DMS153 (cell line): ENCODE measurements at places on chromosomes 4 and X.
A peak's percentile ranks its signal among the peaks of the same experiment; 100 is the strongest.

DNA sequence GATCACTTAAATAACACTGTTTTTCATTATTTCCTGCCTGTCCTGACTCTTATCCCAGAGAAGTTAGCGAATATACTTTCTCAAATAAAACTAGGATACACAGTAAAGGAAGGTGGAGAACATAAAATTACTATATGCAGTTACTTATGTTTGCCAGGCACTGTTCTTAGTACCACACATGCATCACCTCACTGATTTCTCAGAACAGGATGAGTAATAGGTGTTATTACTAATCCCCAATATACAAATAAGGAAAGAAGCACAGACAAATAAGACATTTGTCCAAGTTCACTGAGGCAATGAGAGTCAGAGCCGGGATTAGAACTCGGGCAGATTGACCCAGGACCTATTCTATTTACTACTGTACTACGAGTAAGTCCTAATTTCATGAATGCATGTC is 91.7 kb downstream of the CORIN start:
- DNase-seq: no peak

DNA sequence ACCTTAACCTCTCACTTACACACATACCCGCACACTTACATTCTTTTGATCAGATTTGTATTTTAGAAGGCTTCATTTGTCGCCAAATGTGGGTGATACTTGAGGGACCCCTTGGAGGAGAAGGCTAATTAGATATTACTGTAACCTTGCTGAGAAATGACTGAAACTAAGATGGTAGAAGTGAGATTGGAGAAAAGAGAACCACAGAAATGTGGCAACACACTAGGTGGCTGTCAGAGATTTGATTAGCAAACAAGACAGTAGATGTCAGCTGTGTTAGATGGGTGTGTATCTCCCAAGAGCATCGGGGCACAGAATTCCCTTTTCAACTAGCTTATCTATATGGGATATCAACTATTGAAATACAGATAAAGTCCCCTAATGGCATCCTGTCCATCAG is 149.3 kb upstream of the FABP2 start:
- no peak for DNase-seq

GRCh38 chr4:52883183-52883621 is 21.1 kb downstream of the RASL11B start:
- DNase-seq: no peak

GRCh38 chrX:42673301-42673810 is 104.6 kb downstream of the PPP1R2C start:
- DNase-seq: no peak

GRCh38 chr4:158236304-158237030 is 26.2 kb downstream of the TMEM144 start:
- no peak for DNase-seq

- no peak for DNase-seq
Observed at GRCh38 chr4:69470561-69470960, 25.1 kb downstream of the UGT2B4 start.

DNA sequence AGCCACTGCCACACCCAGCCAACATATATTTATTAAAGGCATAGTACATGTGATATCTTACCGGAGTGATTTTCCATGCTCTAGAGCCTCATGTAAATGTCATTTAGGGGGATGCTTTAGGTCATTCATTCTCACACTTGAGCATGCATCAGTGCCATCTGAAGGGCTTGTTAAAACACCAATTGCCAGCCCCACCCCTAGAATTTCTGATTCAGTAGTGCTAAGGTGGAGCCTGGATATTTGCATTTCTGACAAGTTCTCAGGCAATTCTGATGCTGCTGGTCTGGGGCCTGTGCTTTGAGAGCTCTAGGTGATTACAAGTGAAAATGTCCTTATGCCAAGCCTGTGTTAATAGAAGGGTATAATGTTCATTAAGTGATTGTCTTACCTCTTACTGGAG is 107.7 kb downstream of the PHEX start:
- DNase-seq: peak; percentile 21
